ENCODE measurements at places on chromosomes 5 and 9.

GRCh38 chr5:6903934-6904333, 190.7 kb downstream of the TENT4A start:
- DNase-seq = no peak

DNA sequence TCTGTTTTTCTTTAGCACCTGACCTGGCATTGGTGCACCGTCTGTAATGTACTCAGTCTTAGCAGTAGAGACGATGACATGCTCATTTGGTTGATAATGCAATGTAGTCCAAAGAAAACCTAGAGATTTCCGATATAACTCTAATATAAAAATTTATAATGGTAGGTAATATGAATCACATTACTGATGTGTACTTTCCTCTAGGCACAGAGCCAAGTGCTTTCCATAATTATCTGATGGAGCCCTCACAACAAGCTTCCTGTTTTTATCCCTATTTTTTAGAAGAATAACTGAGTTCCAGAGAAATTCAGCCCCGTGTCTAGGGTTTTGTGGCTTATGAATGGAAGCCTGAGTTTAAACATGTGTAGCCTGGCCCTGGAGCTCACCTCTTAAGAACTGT, 53.7 kb downstream of the KDM4C start:
- no peak for DNase-seq

- DNase-seq = no peak
Measured at GRCh38 chr5:26807231-26808199, 230.9 kb downstream of the CDH9 start.

DNA sequence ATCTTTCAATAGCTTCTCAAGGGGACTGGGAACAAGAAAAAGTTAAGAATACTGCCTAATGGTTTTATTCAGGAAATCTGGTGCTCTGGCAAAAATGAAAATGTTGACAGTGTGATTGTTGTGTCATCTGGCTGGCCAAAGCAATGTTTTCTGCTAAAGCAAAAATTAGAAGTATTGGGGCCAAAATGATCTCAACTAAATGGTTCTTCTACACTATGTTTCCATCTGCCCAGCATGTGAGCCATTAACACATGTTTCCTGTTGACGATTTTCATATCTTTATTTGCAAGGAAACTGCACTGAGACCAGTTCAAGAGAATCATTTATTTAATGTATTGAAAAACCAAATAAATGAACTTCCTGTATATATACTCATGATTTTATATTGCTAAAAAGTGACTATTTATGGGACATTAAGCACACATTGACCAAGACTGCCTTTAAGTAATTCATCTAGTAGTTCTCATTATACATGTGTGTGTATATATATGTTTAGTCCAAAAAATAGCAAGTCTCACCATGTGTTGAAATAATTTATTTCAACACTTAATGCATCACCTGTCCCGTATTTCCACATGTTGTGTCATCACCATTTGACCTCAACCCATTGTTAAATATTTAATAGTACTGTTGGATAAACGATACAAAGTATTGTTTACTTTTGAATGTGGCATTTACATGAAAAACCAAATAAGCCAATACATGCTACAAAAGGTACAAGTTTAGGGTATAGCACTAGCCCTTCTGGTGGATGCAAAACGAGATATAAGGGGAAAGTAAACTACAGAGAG, 7.5 kb upstream of the FST start:
- no peak for DNase-seq

DNA sequence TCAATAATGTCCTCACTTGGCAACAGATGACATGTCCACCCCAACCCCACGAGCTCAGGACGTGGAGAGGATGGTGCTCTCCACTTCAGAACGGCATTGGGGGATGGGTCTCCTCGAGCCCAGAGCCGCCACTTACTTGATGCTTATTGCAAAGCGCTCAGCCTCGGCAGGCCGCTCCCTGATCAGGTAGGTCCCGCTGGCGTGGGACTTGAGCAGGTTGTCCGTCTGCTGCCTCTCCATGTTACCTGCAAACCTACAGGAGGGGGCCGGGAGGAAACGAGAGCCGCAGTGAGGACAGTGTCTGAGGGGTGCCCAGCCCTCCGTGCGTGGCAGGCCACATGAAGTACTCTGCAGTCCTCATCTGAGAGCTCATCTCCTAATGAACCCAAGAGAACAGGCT, 36.6 kb upstream of the SARDH start:
- DNase-seq = no peak

- no peak for DNase-seq
Measured at GRCh38 chr9:124707666-124708065, 63.4 kb downstream of the NR6A1 start.

DNA sequence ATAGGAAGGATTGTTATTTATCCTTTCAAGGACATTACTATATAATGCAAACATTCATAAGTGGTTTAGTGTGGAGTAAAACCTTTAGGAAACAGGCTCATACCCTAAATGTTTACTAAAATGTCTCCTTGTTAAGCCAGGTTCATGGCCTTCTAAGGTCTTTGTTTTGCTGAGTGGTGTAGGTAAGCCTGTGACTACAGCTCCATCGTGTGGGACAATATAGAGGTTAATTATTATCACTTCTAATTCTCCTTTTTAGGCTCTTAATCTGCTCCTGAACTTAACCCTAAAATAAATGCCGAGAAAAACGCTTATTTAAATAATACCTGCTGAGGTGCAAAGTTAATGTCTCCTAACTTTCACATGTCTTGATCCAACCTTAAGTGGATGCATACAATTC, 43.8 kb downstream of the SPINK5 start:
- DNase-seq = no peak

- DNase-seq = no peak
Measured at GRCh38 chr9:89153232-89154017, 25.2 kb downstream of the SHC3 start.

DNA sequence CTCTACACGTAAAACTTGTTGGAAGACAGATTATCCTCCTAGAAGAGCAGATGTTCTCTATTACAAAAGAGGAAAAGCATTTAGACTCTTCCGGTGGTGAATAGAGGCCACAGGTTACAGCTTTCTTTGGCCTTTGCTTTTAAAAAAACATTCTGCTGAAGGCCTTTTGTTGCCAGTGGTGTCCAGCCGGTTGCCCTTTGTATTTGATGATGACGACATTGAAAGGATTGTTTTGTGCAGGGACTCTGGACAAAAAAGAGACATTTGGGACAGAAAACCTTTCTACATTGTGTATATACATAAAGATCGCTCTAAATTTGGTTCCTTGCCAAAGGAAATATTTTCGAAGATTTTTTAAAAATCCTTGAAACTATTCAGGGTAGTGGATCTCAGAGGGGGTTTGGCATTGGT, 180.3 kb downstream of the C9orf152 start:
- DNase-seq = peak; percentile 46

DNA sequence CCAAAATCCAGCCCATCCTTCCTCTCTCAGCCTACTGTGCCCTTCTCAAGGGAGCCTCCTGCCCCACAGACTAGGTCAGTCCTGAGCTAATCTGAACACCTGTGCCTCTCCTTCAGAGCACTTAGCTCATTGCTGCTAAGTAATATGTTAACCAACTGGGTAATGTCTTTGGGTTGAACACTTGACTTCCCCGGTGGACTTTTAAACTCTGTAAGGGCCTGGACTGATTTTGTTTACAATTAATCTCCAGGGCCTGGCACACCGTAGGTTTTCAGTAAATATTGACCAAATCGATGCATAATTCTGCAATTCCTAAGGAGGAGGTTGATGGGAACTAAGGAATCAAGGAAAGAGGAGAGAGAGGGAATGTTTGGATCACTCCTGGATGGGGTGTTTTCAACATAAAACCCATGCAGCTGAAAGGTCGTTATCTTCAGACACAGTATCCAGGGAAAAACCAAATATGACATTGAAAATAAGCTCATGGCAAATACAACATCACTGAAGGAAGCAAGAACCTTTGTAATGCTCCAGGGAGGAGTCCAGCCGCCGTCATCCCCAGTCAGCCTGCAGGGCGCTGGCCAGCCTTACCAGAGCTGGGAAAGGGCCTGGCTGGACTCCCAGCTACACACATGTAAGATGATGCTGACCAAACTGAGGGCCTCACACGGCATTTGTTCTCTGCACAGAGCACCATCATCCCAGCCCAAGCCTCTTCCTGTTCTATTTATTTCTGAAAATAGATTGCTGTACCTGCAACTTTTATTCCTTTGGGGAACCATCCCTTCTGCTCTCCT, 166.3 kb downstream of the C5orf15 start:
- DNase-seq = peak; percentile 26

GRCh38 chr5:132466433-132467286, 23.9 kb downstream of the IRF1 start:
- no peak for DNase-seq

DNA sequence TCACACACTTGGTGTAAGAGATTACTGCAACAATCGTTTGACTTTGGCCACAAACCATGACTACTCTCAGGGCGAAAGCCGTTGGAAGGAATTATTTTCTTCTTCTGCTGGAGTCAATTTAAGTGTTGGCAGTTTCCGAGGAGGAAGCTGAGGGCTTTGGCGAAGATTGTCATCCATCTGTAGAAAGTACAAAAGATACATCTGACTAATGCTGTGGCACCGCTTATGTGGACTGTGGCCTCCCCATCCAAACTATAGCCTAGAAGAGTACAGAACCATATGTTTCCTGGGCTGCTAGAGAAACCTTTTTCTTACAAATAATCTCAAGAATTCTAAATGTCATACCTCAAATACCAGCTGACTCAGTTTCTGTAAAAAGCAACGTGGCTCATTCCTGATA, 7.4 kb downstream of the MTX3 start:
- no peak for DNase-seq

- peak; percentile 41 for DNase-seq
Measured at GRCh38 chr5:17203329-17204132, 13.9 kb upstream of the BASP1 start.

DNA sequence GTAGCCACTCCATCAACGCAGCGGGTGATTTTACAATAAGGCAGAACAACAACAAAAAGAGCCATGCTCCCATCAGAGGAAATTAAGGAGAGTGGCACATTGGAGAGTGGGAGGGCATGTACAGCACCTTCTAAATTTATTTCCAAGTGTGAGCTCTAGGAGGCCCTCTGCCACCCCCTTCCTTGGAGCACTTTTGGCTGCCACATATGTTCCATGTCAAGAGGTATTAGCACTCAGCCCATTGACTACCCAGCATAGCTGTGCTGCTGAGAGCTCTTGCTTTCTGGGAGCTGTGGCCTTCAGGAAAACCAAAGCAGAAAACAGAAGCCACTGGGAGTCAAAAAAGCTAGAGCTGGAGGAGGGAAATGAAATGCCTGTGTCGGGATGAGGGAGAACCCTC, 200.2 kb upstream of the PANK3 start:
- DNase-seq = no peak

DNA sequence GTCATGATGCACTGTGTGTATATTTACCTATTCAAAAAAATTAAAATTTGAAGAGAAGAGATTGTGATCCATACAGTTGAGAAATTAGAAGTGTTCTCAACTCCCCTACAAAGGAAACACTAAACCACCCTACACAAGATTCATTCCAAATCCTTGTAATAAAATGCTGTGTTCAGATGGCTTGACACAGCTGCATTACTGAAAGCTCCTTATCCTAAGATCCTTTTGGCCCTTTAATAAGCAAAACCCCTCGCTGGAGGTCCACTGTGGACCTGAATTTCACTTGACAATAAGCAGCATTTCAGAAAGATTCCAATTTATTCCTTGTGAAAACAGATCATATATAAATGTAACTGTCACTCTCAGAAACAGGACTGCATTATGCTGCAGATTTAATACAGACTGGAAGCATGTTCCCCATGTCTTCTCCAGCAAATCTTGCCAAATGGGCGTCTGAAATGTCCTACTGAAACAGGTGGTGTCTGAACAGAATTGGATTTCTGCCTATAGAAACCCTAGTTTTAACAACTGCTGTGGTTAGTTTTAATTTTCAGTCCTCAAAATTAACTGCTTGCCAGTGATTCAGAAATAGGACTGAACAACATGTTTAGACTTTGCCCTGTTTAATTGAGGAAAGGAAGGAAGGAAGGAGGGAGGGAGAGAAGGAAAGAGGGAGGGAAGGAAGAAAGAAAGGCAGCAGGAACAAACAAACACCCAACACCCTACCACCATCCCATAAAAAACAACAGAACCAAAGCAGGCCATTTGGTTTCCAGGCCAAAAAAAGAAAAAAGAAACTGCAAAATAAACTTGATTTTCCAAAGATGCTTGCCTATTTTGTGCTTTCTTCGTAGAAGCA, 179.6 kb downstream of the MLLT3 start:
- DNase-seq = no peak

DNA sequence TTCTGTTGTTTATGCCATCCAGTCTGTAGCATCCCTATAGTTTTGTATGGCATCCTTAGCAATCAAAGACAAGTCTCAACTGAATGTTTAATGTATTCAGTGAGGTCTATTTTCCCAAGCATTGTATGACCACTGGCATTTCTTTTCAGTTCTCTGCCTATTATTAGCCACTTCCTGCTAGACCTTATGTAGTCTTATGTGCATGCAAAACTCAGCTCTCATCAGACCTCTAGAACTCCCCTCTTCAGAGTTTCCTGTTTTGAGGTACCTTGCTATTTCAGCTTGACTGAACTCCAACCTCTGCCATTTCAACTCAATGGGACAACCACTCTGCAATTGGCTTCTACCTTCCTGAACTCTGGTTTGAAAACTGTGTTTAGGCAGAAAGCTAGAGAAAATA, 113.2 kb downstream of the SLC25A46 start:
- no peak for DNase-seq

- DNase-seq = no peak
Measured at GRCh38 chr5:88183255-88183654, 85.4 kb downstream of the TMEM161B start.

DNA sequence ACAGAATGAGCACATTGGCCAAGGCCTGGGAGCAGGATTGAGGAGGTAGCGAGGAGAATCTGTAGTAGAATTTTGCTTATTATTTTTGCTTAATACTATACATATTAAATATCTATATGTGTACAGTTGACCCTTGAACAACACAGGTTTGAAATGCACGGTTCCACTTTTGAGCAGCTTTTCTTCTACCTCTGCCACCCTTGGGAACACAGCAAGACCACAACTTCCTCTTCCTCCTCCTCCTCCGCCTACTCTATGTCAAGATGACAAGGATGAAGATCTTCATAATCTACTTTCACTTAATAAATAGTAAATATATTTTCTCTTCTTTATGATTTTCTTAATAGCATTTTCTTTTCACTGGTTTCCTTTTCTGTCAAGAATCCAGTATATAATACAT, 541.4 kb downstream of the KCTD16 start:
- no peak for DNase-seq

GRCh38 chr5:59333416-59333815, 560.1 kb downstream of the PDE4D start:
- peak; percentile 1 for DNase-seq

- peak; percentile 44 for DNase-seq
Measured at GRCh38 chr5:2752059-2752820, 763 bp upstream of the IRX2 start.

Measured in NCI-H1092 treated with DMSO at 0.1 percent for 48 hours (cell line).